ENCODE measurements at places on chromosomes 7 and 10.
A peak's percentile ranks its signal among the peaks of the same experiment; 100 is the strongest.

DNA sequence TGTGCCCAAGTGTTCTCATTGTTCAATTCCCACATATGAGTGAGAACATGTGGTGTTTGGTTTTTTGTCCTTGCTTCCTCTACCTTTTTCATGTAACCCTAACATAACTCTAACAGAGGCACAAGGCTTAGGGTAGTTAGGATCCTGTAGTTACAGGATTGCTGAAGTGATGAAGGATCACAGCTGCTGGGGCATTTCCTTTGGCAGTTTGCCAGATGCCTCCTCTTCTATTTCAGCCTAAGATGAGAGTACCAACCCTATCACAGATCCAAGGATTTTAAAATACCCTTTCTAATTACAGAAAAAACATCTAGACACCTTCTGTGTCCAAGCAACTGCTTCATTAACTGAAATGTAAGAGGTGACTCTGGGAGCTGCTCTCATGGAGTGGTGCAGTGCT is 141.7 kb upstream of the COL1A2 start:
- DNase-seq: no peak

DNA sequence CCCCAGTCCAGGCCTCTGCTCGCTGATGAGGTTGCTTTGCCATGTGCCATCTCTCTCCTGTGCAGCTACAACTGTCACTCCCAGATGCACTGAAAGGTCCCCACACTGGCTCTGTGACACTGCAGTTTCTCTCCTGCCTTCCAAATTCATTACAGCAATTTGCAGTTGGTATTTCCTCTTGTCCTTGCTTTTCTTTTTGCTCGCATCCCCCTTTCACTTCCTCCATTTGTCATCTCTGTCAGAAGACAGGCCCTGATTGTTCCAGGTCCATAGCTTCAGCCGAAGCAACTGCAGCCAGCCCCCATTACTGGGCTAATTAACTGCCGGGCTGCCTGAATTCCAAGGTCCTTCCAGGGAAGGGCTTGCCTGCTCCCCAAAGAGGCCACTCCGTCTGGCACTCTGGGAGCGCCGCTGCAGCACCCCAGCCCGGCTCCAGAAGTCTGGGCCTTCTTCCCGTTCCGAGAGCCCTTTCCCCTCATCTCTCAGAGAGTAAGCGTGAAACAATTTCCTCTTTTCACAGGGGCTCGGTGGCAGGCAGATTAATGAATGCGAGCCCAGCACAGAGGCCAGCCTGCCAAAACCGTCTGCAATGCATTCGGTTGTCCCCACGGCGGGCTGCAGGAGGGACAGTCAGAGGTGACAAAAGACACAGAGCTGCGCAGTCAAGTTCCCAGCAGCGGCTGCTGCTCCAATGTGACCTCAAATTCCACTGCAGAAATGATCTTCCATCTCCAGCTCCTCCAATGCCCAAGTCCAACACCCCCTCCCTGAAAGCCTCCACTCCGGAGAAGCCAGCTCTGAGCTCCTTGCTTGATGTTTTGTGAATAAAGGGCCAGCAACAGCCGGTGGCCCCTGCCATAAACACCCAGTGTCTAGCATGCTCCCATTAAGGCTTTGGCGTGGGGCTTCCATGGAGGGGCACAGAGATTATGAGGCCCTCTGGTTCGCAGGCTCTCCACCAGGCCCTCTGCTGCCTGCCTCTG is 279.4 kb upstream of the HABP2 start:
- DNase-seq: no peak

DNA sequence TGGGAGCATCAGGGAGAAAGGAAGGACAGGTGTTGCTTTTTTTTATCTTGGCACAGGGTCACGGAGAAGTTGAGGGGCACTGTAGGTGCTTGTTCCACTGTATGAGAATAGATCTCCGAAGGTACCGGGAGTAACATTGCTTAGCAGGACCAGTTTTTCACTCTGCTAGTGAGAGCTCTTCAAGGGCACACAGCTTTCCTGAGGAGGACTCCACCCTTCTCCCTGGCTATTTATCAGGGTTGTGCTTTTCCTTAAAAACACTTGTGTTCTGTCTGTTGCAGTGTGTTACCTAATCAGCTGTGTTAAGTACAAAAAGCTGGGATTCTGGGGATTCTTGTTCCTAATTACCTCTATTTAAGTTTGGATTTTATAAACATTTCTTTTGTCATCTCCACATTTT is 160.5 kb downstream of the SND1 start:
- no peak for DNase-seq

GRCh38 chr7:123738356-123738755 is 10.4 kb downstream of the WASL start:
- no peak for DNase-seq

DNA sequence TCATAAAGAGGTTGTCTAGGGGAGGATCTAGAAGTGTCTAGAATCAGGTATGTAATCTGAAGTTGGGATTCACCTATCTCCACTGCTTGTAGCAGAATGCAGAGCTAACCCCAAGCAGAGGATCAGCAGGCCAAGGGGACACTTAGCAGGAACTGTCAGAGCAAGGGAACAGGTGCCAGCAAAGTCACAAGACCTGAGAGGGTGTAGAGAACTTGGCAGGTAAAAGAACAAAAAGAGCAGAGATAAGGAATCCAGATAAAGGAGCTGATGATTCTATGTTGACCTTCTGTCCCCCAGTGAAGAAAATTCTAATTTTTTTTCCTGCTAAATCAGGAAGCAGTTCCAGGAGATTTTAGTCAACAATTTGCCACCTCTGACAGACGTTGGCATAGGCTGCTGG is 91.4 kb upstream of the CCDC71L start:
- no peak for DNase-seq

DNA sequence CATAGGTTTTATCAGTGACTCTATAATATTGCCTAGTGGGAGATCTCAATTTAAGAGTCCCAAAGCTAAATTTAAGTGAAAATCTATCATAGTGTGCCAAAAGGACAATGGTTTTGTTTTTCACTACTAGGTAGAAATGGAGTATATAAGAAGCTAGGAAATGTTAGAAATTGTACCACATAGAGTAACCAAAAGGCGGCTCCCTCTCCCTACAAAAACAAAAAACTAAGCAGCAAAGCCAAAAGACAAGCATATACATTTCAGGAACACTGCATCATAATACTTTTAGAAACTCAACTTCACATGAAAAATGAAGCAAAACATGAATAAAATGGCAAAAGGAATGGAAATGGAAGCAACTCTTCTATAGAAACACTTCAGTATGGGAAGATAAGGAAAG is 271.6 kb downstream of the CACNA2D1 start:
- no peak for DNase-seq

DNA sequence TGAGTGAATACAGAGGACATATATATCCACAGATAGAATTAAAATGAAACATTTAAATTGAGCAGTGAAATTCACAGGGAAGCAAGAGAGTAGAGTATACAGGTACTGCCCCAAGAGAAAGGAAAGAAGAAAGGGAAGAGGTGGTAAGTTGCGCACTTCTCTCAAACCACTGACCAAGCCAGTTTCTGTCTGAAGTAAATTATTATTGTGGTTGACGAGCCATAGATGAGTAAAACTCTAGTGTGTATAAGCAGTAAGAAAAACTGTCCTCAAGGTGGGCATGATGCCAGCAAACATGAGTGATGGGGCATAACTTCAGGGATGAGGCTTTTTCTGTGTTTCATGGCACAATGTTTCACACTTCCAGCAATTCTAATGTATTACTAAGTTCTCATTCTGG is 4.4 kb upstream of the BET1 start:
- DNase-seq: no peak

DNA sequence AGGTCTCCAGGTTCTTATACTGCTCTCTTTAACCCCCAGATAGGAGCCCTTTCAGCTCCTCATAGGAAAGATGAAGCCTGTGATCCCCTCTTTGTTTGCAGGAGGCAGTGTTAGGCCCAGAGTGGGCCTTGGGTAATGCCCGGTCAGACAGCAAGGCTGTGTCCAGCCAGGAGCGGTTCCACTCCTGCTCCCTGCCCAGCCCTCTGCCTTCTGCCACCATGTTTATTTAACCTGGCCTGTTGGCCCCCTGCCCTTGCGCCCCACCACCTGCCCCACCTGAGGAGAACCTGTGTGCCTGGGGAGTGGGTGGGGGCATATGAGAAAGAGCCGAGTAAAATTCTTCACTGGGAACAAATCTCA is 24.3 kb downstream of the CDH23 start:
- DNase-seq: no peak

- DNase-seq: no peak
Observed at GRCh38 chr10:132176623-132177500, 9.9 kb upstream of the DPYSL4 start.

DNA sequence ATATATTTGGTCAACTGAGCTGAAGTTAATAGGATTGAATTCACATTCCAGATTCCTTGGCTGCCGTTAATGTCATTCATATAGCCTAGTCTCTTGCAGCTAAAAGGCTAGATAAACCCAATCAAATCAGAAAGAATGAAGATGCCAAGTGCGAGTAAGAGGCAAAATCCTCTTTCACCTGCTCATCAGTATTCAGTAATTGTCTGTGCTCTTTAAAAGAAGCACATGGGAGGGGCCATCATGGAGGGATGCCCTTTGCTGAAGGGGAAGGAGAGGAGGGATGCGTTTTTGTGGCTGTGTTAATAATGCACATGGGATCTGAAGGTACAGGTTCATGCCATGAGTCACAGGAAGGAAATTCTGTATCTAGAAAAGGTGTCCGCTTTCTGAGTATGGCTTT is 232.2 kb downstream of the TMEM178B start:
- DNase-seq: peak; percentile 58

GRCh38 chr7:131557652-131558385 is 1.4 kb upstream of the PODXL start:
- DNase-seq: no peak

GRCh38 chr10:100075426-100076220 is 6.0 kb downstream of the CPN1 start:
- DNase-seq: no peak

GRCh38 chr7:139648941-139649425 is 125.5 kb downstream of the CLEC2L start:
- DNase-seq: no peak

DNA sequence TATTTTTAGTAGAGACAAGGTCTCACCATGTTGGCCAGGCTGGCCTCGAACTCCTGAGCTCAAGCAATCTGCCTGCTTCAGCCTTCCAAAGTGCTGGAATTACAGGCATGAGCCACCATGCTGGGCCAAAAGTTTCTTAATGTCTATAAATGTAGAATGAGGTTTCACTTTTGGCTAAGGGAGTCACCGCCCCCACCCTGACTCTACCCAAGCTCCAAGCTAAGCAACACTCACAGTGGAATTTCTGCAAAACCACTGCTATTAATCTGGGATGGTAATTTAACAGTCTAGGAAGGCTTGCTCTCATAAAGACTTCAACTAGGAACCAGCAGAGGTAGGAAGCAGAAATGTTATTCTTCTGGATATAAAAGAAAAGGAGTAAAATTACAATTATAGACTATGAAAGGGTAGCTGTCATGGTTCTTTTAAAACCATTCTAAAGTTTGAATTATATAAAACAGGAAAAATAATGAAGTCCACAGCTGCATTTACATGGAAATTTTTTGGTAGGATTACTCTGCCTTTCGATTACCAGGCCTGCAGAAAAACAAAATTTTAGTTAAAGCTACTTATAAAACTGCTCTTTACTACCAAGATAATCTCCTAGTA is 211.6 kb downstream of the SFMBT2 start:
- no peak for DNase-seq

- no peak for DNase-seq
Observed at GRCh38 chr10:19638182-19638895, 177.9 kb upstream of the PLXDC2 start.

GRCh38 chr10:78319841-78320240 is 286.2 kb downstream of the RPS24 start:
- DNase-seq: no peak

- no peak for DNase-seq
Observed at GRCh38 chr10:35882422-35883150, 240.5 kb upstream of the FZD8 start.

DNA sequence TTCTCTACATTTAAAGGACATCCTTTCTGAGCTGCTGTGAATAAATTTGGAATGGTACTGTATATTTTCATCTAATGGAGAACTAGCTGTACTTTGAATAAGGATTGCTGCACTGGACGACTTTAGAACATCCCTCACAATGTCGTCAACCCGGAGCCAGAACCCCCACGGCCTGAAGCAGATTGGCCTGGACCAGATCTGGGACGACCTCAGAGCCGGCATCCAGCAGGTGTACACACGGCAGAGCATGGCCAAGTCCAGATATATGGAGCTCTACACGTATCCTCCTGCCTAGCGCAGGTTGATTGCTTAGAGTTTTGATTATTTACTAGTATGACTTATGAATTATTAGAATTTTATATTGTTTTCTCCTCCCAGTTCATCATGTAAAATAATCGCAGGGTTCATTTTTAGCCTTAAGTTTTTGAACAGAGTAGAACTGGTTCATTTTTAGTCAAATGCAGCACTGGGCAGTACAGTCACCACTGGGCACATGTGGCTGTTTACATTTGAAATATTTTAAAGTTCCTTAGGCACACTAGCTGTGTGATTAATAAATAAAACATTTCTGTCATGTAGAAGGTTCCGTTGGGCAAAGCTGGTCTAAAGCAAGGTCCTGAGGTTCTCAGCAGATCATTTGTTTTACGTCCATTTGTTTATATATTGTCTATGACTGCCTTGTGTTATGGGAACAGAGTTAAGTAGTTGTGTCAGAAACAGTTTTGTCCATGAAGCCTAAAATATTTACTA is 31.5 kb downstream of the CUL1 start:
- DNase-seq: no peak

- DNase-seq: no peak
Observed at GRCh38 chr7:35849158-35849831, 48.4 kb downstream of the SEPTIN7 start.

- no peak for DNase-seq
Observed at GRCh38 chr7:93316730-93317129, 84.6 kb downstream of the VPS50 start.

DNA sequence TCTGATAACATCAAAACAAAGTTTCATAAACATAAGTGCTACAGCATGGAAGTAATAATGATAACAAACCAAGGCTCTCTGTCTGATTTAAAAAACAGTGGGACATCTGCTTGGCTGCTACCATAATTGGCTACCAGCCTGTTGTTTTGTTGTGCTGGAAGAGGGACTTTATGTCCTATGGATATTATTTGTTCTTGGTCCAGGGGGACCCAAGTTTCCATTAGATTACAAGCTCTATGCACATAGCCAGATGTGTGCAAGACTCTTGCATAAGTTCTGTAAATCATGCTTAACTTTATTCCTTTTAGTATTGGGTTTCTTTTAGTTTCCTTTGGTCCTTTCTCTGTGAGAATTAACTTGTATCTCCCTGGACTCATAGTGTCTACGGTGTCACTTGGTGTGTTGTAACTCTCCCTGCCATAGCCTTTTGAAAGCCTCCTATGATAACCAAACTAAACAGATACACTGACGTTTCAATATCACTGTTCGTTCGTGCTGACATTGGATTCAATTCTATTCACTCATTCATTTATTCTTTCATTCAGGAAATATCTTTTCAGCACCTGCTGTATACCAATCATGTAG is 41.4 kb upstream of the CD36 start:
- no peak for DNase-seq

GRCh38 chr10:61486738-61487396 is 33.7 kb upstream of the TMEM26 start:
- no peak for DNase-seq
